ENCODE measurements at places on chromosomes 1 and 21.

- no peak overlapping the region for H3K27ac ChIP-seq
- no peaks in the 10 kb centered on the region for H3K4me1 ChIP-seq
- H3K4me3 ChIP-seq = no peak overlapping the region
Observed at GRCh38 chr1:107549152-107549810, 408.4 kb downstream of the NTNG1 start.

GRCh38 chr1:202579806-202580205 is 130.4 kb downstream of the SYT2 start:
- no peaks in the 10 kb centered on the region for H3K4me1 ChIP-seq
- no peak overlapping the region for H3K4me3 ChIP-seq
- no peak for DNase-seq
- no peaks in the 10 kb centered on the region for H3K27me3 ChIP-seq
- no peaks in the 10 kb centered on the region for H3K36me3 ChIP-seq
- no peak overlapping the region for H3K27ac ChIP-seq

DNA sequence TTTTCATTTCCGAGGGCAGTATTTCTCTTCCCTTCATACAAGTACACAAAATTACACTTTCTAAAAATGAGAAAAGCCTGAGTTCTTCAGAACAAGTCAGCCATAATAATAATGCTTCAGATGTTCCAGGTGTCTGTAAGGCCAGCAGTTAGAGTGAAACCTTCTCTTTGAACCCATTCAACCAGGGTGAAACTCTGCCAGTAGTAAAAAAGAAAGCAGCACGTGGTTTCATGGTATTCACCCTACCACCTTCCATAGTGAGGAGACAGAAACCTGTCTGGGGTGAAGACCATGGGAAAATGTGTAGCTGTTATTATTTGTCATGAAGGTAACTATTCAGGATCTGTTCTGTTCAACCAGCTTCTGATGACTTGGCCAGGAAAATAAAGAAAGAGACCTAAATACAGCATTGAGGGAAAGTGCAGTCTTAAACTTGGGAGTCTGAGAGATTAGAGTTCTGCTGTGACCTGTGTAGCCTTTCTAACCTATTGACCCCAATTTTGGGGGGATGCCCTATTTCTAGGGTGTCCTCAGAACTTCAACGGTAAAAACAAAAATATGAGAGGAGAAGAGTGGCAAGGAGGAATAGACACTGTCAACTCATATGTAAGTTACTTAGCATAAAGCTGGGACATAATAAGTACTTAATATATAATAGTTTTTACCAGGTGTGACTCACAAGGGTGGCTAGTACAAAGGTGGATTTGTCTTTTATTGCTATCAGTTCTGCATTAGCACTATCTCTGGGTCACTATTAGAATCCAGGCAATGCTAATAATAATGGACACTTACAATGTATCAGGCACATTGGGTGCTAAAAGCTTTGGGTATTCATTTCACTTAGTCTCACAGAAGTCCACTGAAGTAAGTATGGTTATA is 70.0 kb upstream of the TNFSF4 start:
- H3K4me1 ChIP-seq = peaks cover 12% of the 10 kb centered on the region
- H3K27ac ChIP-seq = no peak overlapping the region
- no peak overlapping the region for H3K4me3 ChIP-seq
- no peaks in the 10 kb centered on the region for H3K27me3 ChIP-seq
- peak; percentile 45 for DNase-seq
- H3K36me3 ChIP-seq = no peaks in the 10 kb centered on the region

- H3K27me3 ChIP-seq = no peaks in the 10 kb centered on the region
- DNase-seq = no peak
- peaks cover 12% of the 10 kb centered on the region for H3K4me1 ChIP-seq
Observed at GRCh38 chr1:172698224-172698623, 39.3 kb downstream of the FASLG start.
